Transverse colon (tissue), 4 donors: ENCODE measurements at places on chromosomes 1 and 21. TPM values are rescaled to one million over a fixed set of nuclear protein-coding genes. Genes with fewer than 3 reads are reported as not detected.

Gene RSPH1
- 0.80 TPM for total RNA-seq

Gene PGBD2
- total RNA-seq = 12.3 TPM

DNA sequence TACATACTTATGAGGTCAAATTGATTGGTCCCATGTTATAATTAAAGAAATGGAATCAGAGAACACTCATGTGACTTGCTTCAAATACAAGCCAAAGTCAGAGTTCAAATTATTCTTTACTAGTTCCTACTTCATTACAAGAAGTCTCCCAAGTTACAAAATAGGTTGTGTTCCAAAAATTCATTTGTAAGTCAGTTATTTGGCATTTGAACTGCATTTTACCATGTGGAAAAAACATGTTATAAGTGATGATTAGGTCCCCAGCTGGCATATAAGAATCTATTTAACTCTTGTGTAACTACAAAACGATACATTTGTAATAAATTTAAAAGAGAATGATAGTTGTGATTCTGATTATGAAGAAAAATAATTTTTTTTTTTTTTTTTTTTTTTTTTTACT lies 124.1 kb downstream of the DISP1 start:
- no peaks in the 10 kb centered on the region for H3K36me3 ChIP-seq
- DNase-seq = no peak
- no peak overlapping the region for H3K27ac ChIP-seq
- no peaks in the 10 kb centered on the region for H3K27me3 ChIP-seq
- H3K4me1 ChIP-seq = no peaks in the 10 kb centered on the region

DNA sequence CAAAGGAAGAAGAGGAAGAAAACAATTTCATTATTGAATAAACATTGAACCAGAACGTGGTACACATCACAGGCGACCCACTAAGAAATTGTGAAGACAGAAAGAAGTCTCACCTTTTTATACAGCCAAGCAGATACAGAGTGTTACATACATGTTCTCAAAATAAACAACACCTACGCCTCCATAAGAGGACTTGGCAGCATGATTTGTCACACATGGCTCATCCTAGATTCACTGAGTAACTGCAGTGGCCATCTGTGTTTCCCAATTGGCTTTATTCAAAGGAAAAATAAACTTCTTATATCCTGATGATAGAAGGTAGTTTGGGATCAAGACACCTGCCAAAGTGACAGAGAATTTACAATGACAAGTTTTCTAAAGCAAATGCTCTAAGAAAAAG lies 7.6 kb upstream of the KRTAP19-8 start:
- H3K27me3 ChIP-seq = no peaks in the 10 kb centered on the region
- DNase-seq = no peak
- no peak overlapping the region for H3K27ac ChIP-seq
- H3K4me3 ChIP-seq = no peak overlapping the region
